ENCODE measurements at places on chromosomes 6 and 20. TPM values are rescaled to one million over a fixed set of nuclear protein-coding genes. Genes with fewer than 3 reads are reported as not detected.
A peak's percentile ranks its signal among the peaks of the same experiment; 100 is the strongest.

HMGN3 gene
- 145 TPM for total RNA-seq

DNA sequence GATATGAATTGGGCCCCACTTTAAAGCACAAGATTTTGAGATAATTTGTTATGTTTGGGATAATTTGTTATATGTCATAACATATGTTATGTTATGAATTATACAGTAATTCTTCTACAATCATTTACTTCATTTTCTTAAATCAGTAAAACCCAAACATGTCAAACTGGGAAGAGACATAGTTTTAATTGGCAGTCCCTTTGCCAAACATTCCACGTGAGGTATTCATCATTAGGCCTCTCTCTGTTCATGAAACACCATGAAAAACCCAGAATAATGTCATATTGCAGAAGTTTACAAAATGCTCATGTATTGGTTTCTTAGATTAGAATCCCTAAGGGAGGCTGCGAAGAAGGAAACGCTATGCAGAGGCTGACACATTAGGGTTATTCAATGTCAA, 89.4 kb upstream of the PDE10A start:
- DNase-seq: no peak

AIF1 gene
- not detected for total RNA-seq

DNA sequence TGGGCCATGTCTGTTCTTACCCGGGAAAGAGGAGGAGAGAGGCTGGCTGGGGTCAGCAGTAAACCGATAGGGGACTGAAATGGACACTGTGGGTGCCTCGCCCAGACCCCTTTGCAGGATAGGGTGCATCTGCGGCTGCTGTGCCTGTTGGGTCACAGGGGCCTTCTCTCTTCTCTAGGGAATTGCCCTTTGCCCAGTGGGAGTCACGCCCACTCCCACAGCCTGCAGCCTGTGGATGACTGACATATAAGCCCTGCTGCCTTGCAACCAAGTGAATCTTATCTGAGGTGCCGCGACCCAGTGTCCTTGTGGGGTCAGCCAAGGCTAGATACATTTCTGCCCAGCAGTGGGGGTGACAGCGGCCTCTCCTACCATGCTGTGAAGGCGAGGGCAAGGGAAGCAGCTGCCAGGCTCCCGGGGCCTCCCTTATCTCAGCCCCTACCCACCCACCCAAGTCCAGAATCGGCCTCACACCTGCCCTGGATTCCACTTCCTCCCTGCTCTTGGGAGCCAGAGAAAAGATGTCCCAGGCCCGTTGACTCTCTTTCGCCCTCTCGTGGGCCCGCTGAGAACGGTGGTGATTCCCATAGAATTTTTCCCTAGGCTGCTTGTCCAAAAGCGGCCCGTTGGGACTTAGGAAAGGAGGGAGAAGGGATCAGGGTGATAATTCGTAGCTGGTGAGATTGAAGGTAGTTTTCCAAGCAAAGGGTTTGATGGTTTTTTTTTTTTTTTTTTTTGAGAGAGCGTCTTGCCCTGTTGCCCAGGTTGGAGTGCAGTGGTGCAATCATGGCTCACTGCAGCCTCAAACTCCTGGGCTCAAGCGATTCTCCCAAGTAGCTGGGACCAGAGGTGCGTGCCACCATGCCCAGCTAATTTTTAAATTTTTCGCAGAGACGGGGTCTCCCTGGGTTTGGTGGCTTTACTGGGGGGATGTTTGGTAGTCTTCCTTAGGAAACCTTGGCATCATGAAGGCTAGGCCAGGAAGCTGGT, 76.4 kb upstream of the RNF24 start:
- peak; percentile 77 for DNase-seq

HTR1B gene
- not detected for total RNA-seq

PROKR2 gene
- total RNA-seq: not detected

ZC3H12D gene
- 0.17 TPM for total RNA-seq

DNA sequence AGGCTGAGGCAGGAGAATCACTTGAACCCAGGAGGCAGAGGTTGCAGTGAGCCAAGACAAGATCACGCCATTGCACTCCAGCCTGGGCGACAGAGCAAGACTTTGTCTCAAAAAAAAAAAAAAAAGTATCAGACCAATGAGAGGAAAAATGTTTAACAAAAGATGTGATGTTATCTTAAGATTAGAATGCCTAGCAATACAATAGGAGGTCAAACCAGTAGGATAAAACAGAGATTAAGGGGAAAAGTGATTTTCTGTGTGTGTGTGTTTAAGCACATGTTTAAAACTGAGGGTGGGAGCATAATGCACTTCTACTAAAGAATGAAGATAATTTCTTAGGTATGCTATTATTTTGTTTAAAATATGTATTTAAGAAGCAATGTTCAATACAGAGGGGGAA, 17.9 kb downstream of the COL19A1 start:
- no peak for DNase-seq

DNA sequence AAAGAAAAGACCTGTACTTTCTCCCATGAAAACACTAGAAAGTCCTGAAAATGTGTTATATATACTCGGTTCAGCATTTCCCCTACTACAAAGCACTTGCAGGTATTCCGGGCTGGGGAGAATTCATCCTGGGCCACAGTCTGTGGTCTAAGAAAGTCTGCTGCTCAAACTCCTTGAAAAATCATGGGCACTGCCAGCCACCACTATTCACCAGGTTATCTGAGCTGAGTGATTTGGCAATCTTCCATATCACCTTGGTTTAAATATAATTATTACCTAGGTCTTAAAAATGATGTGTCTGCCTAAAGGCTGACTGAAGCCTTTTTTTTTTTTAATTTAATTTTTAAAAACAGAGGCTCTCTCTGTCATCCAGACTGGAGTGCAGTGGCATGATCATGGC, 11.3 kb downstream of the FKBP5 start:
- DNase-seq: peak; percentile 36

HCRTR2 gene
- not detected for total RNA-seq

BLCAP gene
- 91.2 TPM for total RNA-seq

PSORS1C2 gene
- total RNA-seq: not detected

GRCh38 chr6:26360451-26361416, 4.3 kb upstream of the BTN3A2 start:
- no peak for DNase-seq

MAFB gene
- 7.4 TPM for total RNA-seq

GNMT gene
- total RNA-seq: not detected

DNA sequence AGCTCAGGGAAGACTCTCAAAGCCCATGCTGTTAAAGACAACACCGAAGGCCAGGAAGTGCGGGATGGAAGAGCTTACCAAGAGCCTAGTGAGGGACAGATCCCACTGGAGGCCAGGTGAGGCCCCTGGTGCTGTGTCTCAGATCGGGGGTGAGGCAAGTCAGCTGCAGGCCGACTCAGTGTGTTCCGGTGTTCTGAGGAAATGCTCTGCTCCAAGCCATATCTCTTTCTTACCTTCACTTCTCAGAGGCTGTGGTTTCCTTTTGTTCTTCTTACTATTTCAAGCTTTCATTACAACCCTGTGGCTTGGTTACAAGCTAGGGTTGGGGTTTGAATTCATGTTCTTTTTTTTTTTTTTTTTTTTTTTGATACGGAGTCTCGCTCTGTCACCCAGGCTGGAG, 114.3 kb upstream of the ZFP64 start:
- DNase-seq: no peak

- peak; percentile 81 for DNase-seq
These were observed 68.6 kb upstream of the FBXL4 start for GRCh38 chr6:99016355-99016754.

- peak; percentile 72 for DNase-seq
These were observed 2.0 kb downstream of the COL9A3 start for GRCh38 chr20:62818592-62819493.

DNA sequence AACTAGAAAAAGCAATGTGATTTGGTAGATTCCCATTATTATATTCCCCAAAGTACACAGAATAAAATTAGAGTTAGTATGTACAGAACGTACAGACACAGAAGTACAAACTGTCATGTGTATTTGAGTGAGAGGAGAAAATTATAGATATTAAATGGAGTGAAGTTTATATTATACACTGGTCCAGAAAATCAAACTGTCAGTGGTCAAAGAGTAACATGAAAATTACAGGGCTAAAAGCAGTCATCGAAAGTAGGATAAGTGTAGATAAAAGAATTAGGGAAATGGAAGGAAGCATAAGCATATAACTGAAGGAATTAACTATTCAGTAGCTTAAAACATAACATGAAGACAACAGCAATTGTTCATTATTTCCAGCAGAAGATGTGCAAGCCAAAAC, 30.3 kb downstream of the SEL1L2 start:
- DNase-seq: no peak

SLC35D3 gene
- not detected for total RNA-seq

KCNK15 gene
- not detected for total RNA-seq

GRCh38 chr6:37717836-37718251, 20.2 kb upstream of the MDGA1 start:
- peak; percentile 53 for DNase-seq

DNA sequence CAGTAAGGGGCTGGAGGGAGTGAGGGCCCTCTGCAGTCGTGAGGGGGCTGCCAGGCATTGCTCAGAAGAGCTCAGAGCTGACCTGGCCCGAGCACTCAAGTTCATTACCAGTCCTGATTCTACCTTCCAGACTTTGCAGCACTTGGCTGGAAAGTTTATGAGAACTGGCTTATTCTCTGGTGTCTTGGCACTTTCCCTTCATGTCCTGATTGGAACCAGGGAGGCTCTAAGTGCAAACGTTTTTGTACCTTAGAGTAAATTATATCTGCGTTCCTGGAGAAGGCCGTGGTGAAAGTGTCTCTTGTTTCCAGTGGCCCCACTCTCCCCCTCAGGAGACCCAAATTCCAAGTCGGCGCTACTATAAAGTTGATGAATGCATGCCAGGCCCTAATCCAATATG, 402.3 kb downstream of the CDC5L start:
- DNase-seq: no peak

DNA sequence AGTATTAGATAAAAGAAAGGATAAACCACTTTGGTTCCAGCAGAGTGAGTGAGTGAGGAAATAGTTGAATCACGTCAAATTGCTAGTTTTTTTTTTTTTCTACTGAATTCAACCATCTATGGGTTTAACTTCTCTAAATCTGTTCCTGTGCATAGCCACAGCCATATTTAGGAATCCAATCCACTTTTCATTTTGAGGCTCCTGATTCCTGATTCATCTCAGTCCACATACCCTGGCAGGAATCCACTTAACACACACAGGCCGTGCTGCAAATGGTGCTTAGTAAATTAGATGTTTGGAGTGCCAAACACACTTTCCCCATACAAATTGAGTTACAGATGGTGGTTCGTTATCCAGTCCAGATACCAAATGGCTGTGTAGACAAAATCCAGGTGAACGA, 220.3 kb downstream of the ALDH8A1 start:
- no peak for DNase-seq

DNA sequence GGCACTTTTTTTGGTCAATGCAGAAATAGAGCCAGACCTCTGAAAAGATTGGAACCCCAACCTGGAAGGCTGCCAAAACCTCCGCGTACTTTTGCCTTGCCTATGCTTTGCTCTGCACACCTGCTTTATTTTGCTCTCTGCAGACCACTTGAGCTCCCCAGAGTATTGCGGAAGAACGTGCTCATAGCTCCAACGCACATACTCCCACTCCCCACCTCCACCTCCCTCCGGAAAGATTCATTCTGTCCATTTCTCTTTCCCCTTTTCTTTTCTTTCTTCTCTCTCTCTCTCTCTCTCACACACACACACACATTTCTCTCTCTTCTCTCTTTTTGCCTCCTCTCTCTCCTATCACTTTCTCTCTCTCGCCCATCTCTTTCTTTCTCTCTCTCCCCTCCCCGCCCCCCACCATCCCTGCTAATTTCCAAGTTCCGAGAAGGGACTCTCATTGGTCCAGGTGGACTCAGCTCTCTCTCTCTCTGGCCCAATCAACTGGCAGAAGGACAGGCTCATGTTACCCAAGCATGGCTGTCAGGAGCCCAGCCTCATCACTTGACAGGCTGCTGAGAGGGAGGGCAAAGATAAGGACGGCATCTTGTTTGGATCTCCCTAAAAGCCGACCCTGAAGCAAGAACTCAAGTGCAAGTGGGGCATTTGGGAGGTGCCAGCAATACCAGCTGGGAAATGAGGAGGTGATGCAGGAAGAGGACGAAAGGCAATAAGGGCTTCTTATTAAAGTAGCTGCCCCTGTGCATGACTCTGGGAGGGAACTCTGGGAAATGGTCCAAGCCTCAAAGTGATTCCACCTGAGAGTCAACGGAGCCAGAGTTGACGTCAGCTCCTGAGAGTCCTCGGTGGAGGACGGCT, 246.1 kb downstream of the LY86 start:
- peak; percentile 71 for DNase-seq

GRCh38 chr20:37839955-37840354, 63.0 kb upstream of the VSTM2L start:
- no peak for DNase-seq

DNA sequence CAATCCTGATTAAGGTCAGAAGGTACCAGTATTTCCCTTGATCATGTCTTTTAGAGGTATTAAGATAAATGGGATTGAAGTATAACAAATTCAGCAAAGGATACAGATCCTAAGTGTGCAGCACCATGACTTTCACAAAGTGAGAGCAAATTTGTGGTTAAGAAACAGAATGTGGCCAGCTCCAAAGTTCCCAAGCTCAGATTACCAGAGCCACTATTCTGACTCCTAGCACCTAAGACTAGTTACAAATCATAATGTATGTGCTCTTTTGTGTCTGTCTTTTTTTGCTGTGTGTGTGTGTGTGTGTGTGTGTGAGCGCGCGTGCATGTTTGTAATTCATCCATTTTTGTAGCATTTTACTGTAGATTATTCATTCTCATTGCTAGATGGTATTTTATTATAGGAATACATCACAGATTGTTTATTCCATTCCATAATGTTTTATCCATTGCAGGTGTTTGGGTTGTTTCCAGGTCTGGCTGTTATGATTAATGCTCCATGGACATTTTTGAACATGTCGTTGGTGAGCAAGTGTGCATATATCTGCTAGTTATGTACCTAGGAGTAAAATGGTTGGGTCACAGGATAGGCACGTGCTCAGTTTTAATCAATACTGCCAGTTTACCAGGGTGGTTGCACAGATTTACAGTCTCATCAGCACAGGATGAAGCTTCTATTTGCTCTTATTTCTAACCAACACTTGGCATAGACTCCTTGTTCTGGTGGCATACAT, 314.0 kb upstream of the JAG1 start:
- peak; percentile 39 for DNase-seq

- DNase-seq: no peak
These were observed 12.4 kb downstream of the SERINC1 start for GRCh38 chr6:122459240-122459639.

GJA1 gene
- total RNA-seq: 39.2 TPM

PCNA gene
- total RNA-seq: 800 TPM

GRCh38 chr20:32524829-32525501, 60.2 kb downstream of the NOL4L start:
- peak; percentile 48 for DNase-seq

HUS1B gene
- total RNA-seq: 0.15 TPM

- no peak for DNase-seq
These were observed 107.0 kb downstream of the HIVEP1 start for GRCh38 chr6:12119085-12119588.

DNA sequence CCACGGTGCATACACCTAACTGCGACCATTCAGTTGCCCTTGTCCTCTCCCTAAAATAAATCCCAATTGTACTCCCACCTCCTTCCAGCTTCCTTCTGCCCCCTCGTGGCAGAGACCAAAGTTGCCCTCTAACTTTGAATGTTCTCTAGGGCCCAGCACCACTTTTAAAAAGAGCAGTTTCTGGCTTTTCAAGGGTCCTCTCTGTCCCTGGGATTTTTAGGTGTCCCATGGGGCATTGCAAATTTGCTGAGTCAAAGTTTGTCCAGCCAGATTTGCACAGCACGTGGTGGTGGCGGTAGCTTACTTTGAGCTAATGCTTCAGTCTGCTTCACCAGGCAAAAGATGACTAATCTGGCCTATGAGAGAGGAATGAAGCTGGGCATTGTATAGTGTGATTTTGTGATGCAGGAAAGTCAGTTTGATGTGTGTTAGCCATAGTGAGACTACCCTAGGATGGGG, 100.2 kb downstream of the PERP start:
- peak; percentile 60 for DNase-seq

ARMC2 gene
- total RNA-seq: 2.5 TPM

RTN4IP1 gene
- 20.8 TPM for total RNA-seq

All from M059J (cell line).